ENCODE measurements at places on chromosomes 1 and 21.

- DNase-seq = no peak
Measured at GRCh38 chr1:239943761-239944160, 147.9 kb upstream of the FMN2 start.

GRCh38 chr1:83994111-83994510 is 4.8 kb downstream of the TTLL7 start:
- no peak for DNase-seq

DNA sequence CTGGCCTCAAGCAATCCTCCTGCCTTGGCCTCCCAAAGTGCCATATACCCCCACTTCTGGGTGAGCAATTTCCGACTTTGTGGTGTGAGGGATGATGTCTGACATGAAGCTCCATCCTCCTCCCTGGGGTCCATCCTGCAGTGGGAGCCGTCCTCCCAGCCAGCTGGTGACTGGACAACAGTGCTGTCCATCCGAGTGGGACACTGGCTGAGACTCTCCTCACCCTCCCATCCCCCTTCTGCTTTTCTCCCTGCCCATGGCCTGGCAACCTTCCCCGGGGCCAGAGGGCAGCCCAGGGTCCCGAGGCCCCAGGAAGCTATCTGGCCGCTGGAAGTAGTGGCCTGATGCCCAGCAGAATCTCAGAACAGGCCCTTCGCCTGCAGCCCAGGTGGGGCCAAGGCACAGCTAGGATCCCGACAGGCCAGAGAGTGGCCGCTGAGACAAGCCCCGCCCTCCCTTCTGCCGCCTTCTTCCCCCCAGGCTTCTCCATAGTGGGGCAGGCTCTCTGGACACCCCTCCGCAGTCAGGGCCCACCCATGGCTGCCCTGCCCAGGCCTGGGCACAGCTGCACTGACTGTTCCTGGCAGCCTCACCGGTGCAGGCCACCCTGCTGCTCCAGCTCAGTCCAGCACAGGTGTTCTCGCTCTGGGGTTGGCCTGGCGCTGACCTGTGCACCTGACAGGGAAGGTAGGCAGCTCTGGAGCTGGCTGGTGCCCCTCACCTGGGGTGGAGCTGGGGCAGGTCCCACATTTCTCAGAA is 8.4 kb upstream of the FAAP20 start:
- DNase-seq = no peak

GRCh38 chr1:25106976-25107642 is 125.2 kb downstream of the SYF2 start:
- no peak for DNase-seq

DNA sequence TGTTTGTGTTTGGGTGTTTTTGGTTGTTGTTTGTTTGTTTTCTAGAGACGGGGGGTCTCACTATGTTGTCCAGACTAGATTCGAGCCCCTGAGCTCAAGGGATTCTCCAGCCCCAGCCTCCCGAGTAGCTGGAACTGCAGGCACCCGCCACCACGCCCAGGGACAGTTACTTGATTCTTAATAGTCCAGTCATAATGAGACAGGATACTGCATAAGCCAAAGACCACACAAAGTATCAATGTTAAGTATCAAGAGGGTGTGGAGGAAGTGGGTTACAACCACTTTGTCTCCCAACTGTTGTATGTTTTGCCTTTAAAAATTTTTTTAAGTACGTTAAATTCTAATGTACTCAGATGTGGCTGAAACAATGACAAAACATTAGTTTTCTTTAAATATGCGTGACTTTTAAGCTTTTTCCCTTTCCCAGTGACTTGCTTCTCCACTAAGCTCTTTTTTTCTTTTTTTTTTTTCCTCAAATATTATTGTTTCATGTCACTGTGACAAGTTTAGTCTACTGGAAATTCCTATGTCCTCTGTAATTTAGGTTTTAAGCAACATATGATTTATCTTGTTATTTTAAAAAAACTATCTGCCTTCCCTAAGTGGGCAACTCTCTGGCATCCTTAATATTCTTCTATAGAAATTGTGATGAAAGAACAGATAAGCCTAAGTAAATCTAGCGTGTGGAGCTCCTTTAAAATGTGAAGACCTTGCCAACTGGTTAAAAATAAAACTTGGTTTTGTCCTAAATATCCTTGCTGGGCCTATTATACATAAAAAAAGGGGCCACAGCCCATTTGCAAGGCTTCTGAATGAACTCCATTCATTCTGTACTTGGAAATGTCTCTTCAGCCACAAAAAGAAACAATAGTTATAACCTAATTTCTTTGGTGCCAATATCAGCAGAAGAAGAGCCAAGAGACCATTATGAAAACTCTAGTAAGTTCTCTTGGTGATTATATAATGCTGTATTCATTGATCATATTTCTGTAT is 56.2 kb upstream of the DPH5 start:
- DNase-seq = no peak

DNA sequence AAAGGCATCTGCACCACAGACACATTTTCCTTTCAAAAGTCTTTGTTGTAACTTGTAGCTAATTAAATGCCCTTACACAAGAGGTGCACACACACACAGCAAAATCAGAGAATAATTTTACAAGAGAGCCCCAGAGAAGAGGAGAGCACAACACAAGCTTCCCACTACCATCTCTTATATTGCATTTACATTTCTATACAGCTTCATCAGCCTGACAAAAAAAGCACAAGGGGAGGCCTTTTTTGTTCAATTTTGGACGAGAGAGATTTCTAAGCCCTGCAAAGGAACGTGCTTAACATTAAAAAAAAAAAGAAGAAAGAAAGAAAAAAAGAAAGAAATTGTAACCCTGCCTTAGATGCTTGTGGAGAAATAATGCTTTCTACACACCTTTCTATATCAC is 17.1 kb upstream of the ESRRG start:
- no peak for DNase-seq

All from left lobe of liver (tissue), 2 donors.